Melanocyte of skin (primary cell): ENCODE measurements at places on chromosomes 5 and 9. TPM values are rescaled to one million over a fixed set of nuclear protein-coding genes. Genes with fewer than 3 reads are reported as not detected.

ARSI gene
- 6.2 and 12.7 TPM in 2 replicates for total RNA-seq

KIF20A gene
- 91.5 and 102 TPM in 2 replicates for total RNA-seq

MARVELD2 gene
- total RNA-seq, result 1.0 and 4.0 TPM in 2 replicates

GPR21 gene
- 0.69 and 1.1 TPM in 2 replicates for total RNA-seq

AHRR gene
- total RNA-seq, result 30.0 and 32.9 TPM in 2 replicates

PDGFRB gene
- 1.3 and 2.3 TPM in 2 replicates for total RNA-seq

LMAN2 gene
- total RNA-seq, result 263 and 377 TPM in 2 replicates

RNF180 gene
- total RNA-seq, result 6.2 TPM in 2 replicates

STING1 gene
- 20.2 and 28.6 TPM in 2 replicates for total RNA-seq

TMEM245 gene
- 69.9 and 89.8 TPM in 2 replicates for total RNA-seq

GAS1 gene
- total RNA-seq, result 25.5 and 45.8 TPM in 2 replicates

TNFSF8 gene
- total RNA-seq, result not detected in 2 replicates

SLIT3 gene
- under 0.01 and 0.46 TPM in 2 replicates for total RNA-seq

KIF4B gene
- total RNA-seq, result under 0.01 TPM in 1 of 2 replicates, not detected in the other

TLE1 gene
- total RNA-seq, result 92.2 and 130 TPM in 2 replicates

ARAP3 gene
- total RNA-seq, result 8.6 and 10.3 TPM in 2 replicates

TRPM3 gene
- total RNA-seq, result 0.34 and 1.5 TPM in 2 replicates

CAMK2A gene
- 0.34 and 0.36 TPM in 2 replicates for total RNA-seq

NR6A1 gene
- 2.7 and 4.0 TPM in 2 replicates for total RNA-seq

PKD2L2 gene
- 0.33 TPM in 1 of 2 replicates, not detected in the other for total RNA-seq

PCDH12 gene
- total RNA-seq, result under 0.01 TPM in 2 replicates

GAPT gene
- total RNA-seq, result not detected in 2 replicates

FST gene
- 0.62 and 0.67 TPM in 2 replicates for total RNA-seq

CDC25C gene
- total RNA-seq, result 3.3 and 6.9 TPM in 2 replicates

CARD6 gene
- 5.3 and 8.8 TPM in 2 replicates for total RNA-seq

SPINK13 gene
- total RNA-seq, result not detected in 2 replicates

SLC45A2 gene
- 114 and 341 TPM in 2 replicates for total RNA-seq

AQP7 gene
- not detected in 2 replicates for total RNA-seq

C7 gene
- total RNA-seq, result not detected in 2 replicates

DMRT2 gene
- under 0.01 TPM in 1 of 2 replicates, not detected in the other for total RNA-seq

PELO gene
- 12.0 and 20.0 TPM in 2 replicates for total RNA-seq

ECM2 gene
- 0.15 TPM in 1 of 2 replicates, not detected in the other for total RNA-seq

CNTFR gene
- 0.34 TPM in 1 of 2 replicates, not detected in the other for total RNA-seq

PRUNE2 gene
- total RNA-seq, result 152 and 193 TPM in 2 replicates

SPATA31D4 gene
- total RNA-seq, result not detected in 2 replicates

FOXD4L3 gene
- total RNA-seq, result under 0.01 TPM in 1 of 2 replicates, not detected in the other

SLC4A9 gene
- total RNA-seq, result not detected in 2 replicates

SPINK4 gene
- total RNA-seq, result not detected in 2 replicates

OR13F1 gene
- total RNA-seq, result not detected in 2 replicates

CAMK4 gene
- 0.46 and 1.00 TPM in 2 replicates for total RNA-seq

BHMT gene
- total RNA-seq, result not detected in 2 replicates

CKMT2 gene
- 1.1 TPM in 1 of 2 replicates, not detected in the other for total RNA-seq

TLX3 gene
- total RNA-seq, result not detected in 2 replicates

STPG3 gene
- not detected in 2 replicates for total RNA-seq

GFPT2 gene
- total RNA-seq, result 3.3 and 3.8 TPM in 2 replicates
